ENCODE measurements at places on chromosomes 11 and 22.

DNA sequence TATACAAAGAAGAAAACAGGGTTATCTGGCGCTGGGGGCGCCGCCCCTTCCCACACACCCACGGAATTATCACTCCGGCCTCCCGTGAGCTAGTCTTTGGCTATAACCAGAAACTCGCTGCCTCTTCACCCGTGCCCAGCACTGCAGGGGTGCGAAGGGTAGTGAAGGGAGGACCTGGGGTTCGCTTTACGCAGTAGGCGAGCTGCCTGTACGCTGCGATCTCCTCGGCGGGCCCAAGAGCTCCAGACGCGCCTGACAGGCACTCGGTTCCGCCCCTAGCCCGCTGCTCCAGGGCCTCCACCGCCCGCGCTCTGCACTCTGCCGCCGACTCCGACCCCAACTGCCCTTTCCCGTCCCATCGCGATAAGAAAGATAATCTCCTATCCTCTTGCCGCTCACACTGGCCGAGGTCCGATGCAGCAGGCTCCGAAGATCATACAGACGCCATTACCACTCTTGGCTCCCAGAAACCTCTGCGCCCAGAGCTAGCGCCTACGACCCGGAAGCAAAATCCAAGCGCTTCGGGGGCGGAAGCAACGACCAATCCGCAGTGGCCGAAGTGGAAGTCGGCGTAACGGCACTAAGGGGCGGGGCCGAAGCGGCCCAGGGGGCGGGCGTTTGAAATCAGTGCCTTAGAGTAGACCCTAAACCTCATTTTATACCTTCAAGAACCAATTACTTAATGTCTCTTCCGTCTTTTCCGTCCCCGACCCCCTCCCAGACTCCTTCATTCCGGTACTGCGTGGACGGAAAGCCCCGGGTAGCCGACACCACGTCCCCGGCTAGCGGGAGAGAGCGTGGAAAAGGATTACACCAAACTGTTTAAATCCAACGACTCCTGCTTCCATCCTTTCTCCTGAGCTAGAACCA is at the start of the genes CWC15 and KDM4D:
TSS of gene CWC15 (minus strand) at position 458 of the 870 bp plus-strand sequence. CDS start 1,371 bp downstream, outside the sequence.
TSS of gene KDM4D (plus strand) at position 611 of the 870 bp plus-strand sequence. CDS start 23,664 bp downstream, outside the sequence.
- peak; percentile 23 for DNase-seq

- no peak for DNase-seq
These were observed 28.9 kb upstream of the TH start for GRCh38 chr11:2200536-2200935.

- no peak for DNase-seq
These were observed 1.5 kb downstream of the OR9G1 start for GRCh38 chr11:56700242-56700913.

- DNase-seq, result no peak
These were observed 122.5 kb downstream of the TTC28 start for GRCh38 chr22:28557184-28557583.

DNA sequence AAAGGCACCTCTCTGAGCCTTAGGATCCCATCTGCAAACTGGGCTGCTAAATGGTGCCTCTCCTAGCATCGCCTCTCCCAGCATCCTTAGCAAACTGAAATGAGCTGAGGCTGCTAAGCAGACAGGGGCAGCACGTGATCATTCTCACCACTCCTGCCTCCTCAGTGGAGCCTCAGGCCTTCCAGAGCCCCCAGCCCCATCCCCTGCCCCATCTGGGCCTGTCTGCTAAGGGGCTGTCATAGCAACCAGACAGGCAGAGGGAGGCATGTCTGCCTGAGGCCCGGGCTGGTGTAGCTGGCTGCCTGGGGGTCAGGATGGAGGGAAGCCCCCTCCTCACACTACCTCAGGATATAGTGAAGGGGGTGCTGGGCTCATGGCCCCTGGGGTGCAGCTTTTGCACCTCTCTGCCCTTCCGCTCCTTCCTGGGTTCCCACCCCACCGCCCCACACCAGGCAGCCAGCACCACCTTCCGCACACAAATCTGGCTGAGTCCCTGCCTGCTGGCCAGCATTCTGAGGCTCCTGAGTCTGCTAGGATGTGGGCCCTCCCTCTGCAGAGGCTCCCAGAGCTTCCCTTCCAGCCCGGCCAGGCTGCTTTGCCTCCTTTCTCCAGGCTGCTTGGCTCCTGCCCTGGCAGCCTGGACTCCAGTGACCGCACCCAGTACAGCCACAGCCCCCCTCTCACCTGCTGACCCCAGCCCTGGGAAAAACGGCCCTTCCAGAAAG is 47.5 kb upstream of the TTLL12 start:
- no peak for DNase-seq

DNA sequence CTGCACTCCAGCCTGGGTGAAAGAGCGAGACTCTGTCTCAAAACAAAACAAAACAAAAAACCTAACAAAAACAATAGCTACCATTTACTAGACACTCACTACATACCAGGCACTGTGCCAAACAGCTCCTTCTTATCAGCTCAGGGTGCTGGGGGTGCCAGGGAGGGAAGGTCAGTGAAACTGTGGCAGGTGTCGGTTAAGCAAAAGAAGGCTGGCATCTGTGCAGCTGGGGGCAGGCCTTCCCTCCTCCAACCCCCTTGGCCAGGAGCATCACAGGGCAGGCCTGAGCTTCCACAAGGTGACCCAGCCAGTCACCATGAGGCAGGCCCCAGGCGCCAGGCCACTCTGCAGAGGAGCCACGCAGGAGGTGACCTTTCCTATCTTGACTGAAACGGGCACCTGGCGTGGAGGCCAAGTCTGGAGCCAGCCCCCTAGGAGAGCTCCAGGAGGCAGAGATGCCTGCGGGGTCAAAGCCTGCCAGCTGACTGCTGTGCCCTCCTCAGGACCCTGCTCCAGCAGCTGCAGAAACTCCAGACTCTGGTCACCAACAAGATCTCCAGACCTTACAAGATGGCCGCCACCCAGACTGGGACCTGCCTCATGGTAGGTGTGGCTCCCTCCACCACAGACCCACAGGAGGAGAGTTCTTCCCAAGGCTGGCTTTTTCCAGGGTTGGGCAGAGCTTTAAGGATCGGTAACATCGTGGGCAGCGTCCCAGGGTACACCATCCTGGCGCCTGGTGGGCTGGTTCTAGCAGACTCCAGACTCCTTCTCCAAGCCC is 31.3 kb upstream of the DGKZ start:
- DNase-seq, result no peak

DNA sequence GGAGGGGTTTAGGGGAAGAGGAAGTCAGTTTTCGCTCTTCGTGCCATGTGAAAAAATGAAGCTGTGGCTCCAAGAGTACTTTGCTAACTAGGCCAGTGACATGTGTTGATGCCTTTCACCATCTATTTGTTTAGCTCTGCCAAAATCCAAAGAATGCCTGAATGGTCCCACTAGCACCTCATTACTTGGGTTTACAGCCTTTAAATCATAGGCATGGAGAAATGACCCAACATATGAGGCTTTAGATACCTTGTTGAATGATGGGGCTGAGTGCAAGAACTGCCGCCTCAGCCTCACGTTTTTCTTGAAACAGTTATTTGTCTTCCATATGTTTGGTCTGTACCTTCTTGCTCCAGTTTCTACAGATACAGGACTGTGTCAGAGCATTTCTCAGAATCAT is 8.3 kb downstream of the RBM4 start:
- DNase-seq, result no peak

DNA sequence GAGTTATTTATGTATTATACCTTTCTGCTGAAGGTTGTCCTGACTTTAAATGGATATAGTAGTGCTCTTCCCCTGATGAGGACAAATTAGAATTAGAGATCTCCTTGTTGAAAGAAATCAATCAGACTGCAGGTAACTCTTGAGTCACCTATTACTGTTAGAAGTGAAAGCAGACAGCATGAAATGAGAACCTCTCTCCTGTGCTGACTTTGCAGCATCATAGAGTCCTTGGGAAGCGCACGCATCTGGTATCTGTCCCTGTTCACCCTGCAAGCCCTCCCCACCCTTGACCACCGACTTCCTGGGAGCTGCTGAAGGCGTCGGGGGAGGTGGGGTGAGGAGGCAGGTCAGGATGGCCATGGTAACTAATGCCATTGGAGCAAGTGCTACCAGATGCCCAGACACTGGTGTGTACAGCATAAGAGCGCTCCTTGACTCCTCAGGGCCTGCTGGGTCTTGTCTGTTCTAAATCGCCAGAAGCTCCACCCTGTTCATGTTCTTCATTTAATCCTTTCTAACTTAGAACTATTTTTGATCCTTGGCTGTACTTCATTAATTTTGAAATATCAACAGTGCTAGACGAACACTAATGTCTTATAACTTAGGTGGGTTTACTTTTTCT is 143.9 kb downstream of the WNT7B start:
- no peak for DNase-seq

GRCh38 chr11:29351301-29351873 is 665.4 kb downstream of the KCNA4 start:
- DNase-seq, result no peak

GRCh38 chr11:24896118-24896835 is 399.4 kb downstream of the LUZP2 start:
- DNase-seq, result no peak

DNA sequence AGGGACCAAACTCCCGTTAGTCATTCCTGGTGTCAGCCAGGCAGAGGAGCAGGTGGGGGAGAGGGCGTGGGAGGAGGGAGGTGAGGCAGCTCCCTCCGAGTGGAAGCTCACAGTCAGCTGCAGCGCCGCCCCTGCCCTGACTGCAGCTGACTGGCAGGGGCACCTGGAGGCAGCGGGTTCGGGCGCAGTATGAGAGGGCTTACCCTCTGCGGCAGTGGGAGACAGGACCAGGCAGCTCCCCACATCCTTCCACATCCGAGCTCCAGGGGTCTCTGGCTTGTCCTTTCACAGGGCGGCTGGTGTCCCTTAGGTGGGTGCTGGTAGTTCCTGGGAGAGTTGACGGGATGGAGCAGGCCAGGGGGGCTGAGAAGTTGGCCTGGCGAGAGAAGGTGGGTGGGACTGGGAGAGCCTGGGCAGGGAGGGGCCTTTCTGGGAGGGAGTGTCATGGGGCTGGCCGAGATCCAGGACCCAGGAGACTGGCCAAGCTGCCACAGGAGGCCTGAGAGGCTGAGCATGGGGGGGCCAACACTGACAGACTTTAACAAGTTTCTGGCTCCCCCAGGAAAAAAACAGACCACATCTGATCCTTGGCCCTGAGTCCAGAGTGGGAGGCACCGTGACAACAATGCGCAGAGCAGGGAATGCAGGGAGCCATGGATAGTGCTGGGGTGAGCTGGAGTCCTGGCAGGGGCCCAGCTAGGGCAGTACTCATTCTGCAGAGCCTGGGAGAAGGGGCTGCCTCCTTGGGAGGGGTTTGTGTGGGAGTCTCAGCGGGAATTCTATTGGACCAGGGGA is 4.9 kb downstream of the ADORA2A start:
- DNase-seq, result no peak

- no peak for DNase-seq
These were observed 261.1 kb upstream of the ANO3 start for GRCh38 chr11:26070714-26071380.

- DNase-seq, result no peak
These were observed 115.0 kb downstream of the CACNA1I start for GRCh38 chr22:39685336-39686177.

All from keratinocyte (primary cell).